ENCODE measurements at places on chromosomes 2 and 18.

DNA sequence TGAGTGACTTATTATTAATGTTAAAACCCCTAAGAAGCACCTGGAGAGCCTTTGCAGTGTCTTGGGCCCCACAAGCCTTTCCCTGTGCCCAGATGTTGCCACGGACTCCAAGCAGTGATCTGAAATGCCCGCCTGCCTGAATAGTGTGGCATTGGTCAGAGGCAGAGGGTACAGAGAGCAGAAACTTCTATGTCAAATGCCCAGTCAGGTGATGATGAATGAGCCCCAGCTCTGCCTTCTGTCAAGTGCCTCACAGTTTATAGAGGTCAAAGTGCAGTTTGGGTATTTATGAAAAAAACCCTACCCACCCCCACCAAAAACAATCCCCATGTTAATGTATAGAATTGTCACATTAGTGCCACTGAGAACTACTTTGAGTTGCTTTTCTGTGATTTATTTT is 170.0 kb upstream of the SIX3 start:
- DNase-seq, result no peak

DNA sequence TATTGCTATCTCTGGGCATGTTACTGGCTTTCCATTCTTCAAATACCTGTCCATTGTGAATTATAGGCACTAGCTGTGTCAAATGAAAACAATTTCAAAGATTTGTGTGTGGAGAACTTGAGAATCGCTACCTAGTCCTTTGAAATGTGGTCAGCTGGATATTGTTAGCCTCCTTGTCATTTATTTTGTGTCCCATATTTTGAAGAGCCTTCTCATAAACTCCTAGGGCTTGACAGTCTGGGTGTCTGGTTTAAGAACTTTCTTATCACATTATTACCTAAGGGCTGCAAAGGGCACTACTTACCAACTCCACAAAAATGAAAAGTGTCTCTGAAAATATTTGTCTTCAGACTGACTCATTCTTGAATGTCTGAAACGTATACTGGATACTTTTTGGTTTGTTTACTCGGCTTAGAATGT is 50.2 kb downstream of the COL4A3 start:
- no peak for DNase-seq

GRCh38 chr18:52518086-52518485 is 178.1 kb downstream of the DCC start:
- DNase-seq, result no peak

- no peak for DNase-seq
Measured at GRCh38 chr2:138335036-138335435, 166.5 kb upstream of the SPOPL start.

DNA sequence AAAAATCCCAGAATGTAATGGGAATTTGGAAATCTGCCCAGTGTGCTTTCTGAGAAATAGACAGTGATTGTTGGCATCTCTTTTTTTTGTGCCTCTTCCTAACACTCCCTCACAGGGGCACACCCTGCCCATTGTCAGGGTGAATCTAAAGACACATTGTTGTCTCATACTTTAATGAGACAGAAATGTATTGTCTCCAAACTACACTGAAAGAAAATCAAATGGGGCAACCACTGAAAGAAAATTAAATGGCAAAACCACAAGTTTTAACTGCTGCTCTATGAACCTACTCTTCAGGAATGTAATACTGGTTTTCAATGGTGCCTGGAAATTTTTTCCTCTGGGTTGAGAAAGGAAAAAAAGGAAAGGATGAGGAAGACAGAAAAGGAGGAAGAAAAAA is 43.2 kb upstream of the GLS start:
- DNase-seq, result no peak

GRCh38 chr18:67241299-67241698 is 275.2 kb downstream of the DSEL start:
- no peak for DNase-seq

GRCh38 chr18:68484241-68484640 is 230.7 kb downstream of the TMX3 start:
- DNase-seq, result no peak

- DNase-seq, result no peak
Measured at GRCh38 chr2:233380132-233380895, 26.0 kb downstream of the DGKD start.

- DNase-seq, result no peak
Measured at GRCh38 chr2:159035790-159036411, 67.5 kb downstream of the TANC1 start.
